Activated T-cell treated with anti-CD3 and anti-CD28 coated beads, Interleukin-2, amount 50 U/mL, for 4 hours (primary cell): ENCODE measurements at places on chromosomes 2 and 18.

GRCh38 chr2:15881676-15882075, 58.7 kb upstream of the MYCN start:
- no peak for DNase-seq

- DNase-seq: no peak
These were observed 178.7 kb downstream of the EN1 start for GRCh38 chr2:118668431-118669424.

DNA sequence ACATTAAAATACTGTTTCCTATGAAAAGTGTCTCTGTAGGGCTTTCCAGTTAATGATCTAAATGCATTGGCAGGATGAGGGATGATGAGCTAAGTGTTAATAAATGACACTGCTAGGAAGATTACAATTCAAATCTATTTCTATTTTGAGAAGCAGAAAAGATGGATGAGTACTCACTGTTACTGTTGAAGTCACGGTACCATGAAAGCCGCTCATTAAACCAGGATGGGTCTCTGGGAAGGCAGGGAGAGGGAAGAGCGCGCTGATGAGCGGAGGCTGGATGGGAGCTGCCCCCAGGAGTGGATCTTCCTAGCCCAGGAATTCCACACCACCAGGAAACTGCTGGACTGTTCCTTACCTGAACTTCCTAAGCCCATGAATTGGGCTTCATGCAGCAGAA, 27.1 kb upstream of the TXNDC2 start:
- no peak for DNase-seq

- DNase-seq: no peak
These were observed 32.5 kb upstream of the WIPF1 start for GRCh38 chr2:174630107-174630506.

GRCh38 chr2:17326717-17327116, 191.5 kb downstream of the RAD51AP2 start:
- DNase-seq: no peak

DNA sequence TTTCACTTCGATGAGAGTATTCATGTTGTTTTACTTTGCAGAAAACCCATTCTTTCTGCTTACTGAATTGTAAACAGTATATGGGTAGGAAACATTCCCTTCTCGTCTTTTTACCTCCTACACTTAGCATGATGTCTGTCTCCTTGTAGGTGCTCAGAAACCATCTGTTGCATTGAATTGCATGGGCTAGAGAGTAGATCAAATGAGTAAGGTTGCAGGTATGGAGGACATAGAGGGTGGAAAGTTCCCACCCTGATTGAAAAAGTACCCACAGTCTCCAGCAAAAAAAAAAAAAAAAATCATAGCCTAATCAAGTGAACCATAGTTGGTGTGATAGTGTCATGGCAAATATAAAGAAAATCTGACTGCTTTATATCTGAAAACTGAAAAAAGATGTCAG, 1.7 kb downstream of the CYTIP start:
- no peak for DNase-seq

- no peak for DNase-seq
These were observed 606 bp downstream of the OTOF start for GRCh38 chr2:26477126-26477910.

GRCh38 chr2:206218156-206218555, 56.3 kb upstream of the ZDBF2 start:
- no peak for DNase-seq

GRCh38 chr18:25517881-25518715, 166.1 kb upstream of the ZNF521 start:
- no peak for DNase-seq

GRCh38 chr2:122096761-122097160, 341.3 kb downstream of the TSN start:
- DNase-seq: no peak

DNA sequence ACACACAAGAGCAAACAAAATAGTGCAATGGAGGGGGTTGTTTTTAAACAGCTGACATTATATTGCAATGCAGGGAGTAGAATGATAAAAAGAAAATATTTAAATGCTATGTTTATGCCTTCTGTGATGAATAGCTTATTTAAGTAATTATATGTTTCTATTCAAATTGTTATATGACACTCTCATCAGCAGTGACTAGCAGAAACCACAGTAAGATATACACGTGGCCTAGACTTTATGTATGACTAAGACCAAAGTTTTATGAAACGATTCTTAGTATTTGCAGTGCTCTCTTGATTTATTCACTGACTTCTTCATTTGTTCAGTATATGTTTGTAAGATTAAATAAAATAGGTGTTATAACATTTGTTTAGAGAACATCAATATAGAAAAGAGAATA, 26.1 kb upstream of the C1D start:
- no peak for DNase-seq

DNA sequence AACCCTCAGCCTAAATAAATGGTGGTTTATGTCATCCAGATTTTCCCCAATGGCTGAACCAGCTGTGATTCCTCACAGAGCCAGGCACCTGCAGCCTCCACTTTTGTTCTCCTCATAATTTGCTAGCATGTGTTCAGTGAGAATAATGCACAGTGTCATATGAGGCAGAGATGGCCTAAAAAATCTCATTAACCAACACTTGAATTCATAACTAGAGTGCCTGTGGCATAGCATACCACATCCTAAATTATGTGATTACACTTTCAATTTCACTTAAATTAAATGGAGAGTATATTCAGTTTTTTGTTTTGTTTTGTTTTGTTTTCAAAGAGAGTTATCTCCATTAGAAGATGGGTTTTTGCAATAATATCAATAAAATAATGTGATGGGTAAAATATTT, 488.0 kb downstream of the CBLN2 start:
- no peak for DNase-seq

DNA sequence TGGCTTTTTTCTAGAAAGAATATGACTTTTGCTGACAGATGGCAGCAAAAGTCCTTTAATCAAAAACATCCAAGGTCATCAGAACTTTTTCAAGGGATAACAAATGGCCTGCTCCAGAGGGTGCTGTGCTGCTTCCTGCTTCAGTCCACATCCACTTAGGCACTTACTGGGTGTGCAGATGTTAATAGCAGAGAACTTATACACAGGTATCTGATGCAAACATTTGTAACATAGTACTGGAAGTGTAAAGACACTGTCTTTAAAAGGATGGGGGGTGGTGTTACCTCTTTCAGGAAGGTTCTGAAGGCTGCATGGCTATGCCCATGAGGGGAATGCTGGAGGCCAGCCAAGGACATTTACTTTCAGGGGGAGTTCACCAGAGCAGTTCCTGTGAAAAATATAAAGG, 5.5 kb downstream of the HOXD8 start:
- DNase-seq: no peak

GRCh38 chr18:12092398-12093229, 1.0 kb upstream of the ANKRD62 start:
- no peak for DNase-seq

DNA sequence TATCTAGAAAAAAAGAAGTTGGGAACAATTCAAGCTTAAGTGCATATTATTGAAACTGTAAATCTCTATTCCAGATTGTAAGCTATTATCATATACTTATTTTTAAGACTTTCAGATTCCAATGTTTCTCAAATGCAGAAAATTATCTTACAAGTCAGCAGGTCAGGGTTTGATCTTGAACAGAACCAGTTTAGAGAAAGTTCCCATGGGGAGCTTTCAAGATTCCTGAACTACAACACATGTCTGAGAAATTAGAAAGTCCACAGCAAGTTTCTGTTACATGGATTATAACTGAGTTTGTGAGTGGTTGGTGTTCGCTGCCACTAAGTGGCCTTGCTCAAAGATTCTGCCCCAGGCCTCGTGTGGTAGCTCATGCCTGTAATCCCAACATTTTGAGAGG, 31.6 kb upstream of the SP3 start:
- no peak for DNase-seq

- DNase-seq: no peak
These were observed 162.2 kb upstream of the MEIS1 start for GRCh38 chr2:66272751-66273150.

DNA sequence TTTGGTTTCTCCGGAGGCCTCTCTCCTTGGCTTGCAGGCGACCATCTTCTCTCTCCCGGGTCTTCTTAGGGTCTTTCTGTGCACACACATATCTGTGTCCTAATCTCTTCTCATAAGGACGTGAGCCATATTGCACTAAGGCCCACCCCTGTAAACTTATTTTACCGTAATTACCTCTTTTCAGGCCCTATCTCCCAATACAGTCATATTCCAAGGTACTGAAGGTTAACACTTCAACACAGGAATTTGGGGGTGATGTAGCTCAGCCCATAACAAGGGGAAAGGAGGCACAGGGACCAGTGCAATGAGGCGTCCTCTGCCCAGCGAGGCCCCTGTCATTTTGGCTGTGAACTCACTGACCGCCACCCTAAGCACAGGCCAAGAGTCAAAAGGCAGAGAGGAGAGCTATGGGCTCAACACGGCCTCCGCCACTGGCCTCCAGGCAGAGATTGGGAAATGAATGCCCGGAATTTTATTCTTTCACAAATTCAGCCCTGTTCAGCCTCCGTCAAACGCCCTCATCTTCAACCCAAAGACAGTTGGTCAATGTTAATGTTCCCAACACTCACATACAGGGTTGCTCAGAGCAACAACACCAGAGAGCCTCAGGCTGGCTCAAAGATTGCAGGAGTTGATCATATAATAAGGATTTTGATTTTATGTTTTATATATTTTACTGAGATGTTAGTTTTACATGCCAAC, 15.9 kb upstream of the NMUR1 start:
- no peak for DNase-seq
